ENCODE measurements at places on chromosomes 4 and X.

GRCh38 chrX:48902776-48903175, 5.0 kb downstream of the PQBP1 start:
- no peak for DNase-seq

DNA sequence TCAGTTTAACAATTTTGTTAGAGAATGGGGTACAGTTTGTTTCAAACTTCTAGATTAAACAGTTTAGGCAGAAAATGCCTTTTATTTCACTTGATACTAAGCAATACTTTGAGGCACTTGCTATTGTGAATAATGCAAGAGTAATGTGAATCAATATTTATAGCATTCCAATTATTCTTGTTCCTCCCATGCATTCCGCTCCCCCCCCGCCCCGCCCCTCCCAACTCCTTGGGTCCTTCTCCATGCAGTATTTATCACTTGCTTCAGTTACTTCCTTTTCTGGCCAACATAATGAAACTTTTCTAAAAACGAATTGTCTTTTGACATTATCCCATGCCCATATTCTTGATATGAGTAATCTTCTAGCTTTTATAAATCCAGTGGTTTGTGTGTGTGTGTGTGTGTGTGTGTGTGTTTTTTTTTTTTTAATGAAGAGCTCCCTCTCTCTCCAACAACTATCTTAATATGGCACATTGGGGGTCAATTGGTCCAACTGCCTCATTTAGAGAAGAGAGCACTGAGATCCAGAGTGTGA, 1.6 kb downstream of the BANK1 start:
- DNase-seq, result no peak

DNA sequence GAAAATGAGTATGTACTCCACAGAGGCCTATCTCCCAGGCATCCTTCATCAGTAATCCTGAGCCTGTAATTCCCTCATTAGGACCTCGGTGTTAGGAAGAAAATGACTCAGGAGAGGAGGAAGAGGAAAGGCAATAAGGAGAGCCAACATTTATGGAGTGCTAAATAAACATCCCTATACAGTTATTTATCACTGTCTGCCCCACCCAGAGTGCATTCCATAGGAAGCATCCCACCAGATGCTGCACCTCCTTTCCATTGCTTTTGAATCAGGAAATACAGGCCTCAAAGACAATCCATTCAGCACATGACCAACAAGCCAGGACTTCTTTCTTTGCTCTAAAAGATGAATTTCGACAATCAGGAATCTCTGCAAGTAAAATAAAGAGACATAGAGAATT, 47.6 kb downstream of the USP38 start:
- DNase-seq, result no peak

GRCh38 chrX:2717312-2717711, 26.2 kb downstream of the CD99 start:
- DNase-seq, result no peak

GRCh38 chr4:182807767-182808548, 109.2 kb downstream of the DCTD start:
- no peak for DNase-seq

DNA sequence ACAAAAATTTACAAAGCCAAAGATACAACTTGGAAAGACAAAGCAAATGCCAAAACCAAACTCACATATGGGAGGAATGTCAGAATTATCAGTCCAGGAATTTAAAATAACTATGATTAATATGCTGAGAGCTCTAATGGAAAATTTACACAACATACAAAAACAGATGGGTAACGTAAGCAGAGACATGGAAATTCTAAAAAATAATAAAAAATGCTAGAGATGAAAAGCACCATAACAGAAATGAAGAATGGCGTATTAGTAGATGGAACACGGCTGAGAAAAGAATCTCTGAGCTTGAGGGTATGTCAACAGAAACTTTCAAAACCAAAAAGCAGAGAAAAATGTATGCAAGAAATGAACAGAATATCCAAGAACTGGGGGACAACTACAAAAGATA, 4.1 kb upstream of the MANBA start:
- no peak for DNase-seq

DNA sequence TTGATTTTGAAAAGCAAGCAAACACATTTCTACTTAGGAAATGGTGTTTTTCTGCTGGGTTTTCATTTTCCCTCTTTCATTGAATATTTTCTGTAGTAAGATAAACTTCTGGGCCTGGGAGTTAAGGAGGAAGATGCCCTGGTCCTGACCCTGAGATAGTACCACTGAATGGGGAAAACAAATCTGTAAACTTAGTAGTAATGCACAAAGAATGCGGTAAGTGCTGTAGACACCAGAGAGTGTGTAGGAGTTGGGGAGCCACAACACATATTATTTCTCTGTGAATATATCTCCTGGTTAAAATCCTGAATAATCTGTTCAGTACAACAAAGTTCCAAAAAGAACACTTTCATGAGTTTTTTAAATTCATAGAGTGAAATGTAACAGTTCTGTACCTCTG, 178.3 kb downstream of the MAPK10 start:
- no peak for DNase-seq

DNA sequence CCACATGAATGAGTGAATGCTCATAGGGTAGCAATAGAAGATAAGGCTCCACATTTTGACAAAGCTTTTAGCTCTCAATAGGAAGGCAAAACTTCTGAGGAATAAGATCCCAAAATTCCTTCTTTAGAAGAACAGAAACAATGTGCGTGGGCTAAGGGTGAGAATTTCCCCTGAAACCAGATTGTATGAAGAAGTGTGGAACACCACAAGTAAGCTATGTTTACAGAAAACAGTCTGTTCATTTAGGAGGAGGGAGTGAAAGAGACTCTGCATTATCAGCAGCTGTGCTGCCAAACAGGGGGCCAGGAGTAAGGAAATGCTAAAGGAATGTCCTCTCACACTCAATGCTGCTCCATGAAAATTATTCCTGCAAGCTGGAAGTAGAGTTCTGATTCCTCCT, 851.6 kb downstream of the CENPC start:
- DNase-seq, result no peak

- no peak for DNase-seq
These were observed 45.2 kb upstream of the SLC39A8 start for GRCh38 chr4:102390438-102390837.

- no peak for DNase-seq
These were observed 47.0 kb downstream of the ASIC5 start for GRCh38 chr4:155819066-155819465.

DNA sequence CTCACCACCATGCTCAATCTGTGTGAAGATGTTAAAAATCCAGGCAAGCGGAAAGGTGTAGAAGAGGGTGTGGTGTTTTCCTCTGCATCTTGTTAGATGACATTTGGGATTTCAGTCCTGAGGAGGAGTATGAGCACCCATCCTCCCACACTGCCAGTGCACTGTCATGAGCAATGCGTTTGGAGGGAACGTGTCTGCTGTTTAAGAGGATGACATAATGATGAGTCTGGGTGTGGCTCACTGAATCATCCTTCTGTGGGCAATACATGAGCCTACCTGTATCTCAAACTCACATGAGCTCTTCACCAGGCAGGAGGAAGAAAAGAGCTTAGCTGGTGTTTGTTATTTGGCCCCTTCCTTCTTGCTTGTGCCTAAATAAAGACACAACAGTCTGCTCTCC, 67.9 kb upstream of the ARX start:
- DNase-seq, result no peak

- no peak for DNase-seq
These were observed 19.1 kb downstream of the VSIG1 start for GRCh38 chrX:108064001-108064400.

DNA sequence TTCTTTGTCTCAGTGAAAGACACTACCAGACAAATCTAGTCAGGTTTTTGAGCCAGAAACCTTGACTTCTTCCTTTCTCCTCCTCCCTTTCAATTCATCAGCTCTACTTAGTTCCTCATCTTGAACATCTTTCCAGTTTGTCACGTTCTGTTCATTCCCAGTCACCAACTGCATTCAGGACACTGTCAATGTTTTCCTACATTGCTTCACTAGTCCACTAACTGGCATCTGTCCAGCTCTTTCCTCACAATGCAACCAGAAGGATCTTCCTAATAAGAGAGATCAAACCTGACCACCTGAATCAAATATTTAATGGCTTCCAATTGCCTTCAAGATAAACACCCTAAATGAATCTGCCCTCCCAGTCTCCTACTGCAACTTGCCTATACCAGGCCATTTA, 52.5 kb downstream of the SYNPO2 start:
- no peak for DNase-seq

- DNase-seq, result no peak
These were observed 325.0 kb downstream of the RAB28 start for GRCh38 chr4:13159041-13159620.

- no peak for DNase-seq
These were observed 4.0 kb upstream of the FATE1 start for GRCh38 chrX:151711787-151712186.

DNA sequence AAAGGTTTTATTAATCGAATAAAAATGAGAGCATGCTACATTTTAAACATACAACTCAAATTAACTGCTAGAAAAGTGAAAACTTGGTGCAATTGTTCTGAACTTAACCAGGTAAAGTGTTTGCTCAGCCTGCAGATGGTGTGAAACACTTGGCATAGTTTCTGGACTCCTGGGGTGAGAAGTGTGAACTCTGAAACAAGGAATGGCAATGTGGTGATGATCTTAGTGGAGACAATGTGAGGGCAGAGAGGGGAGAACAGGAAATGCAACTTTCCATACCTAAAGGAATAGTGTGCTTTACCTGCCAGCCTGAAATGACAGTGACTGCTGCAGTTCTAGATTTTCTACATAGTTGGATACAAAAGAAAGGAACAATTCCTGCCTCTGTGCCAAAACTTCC, 57.4 kb downstream of the CCSER1 start:
- no peak for DNase-seq

DNA sequence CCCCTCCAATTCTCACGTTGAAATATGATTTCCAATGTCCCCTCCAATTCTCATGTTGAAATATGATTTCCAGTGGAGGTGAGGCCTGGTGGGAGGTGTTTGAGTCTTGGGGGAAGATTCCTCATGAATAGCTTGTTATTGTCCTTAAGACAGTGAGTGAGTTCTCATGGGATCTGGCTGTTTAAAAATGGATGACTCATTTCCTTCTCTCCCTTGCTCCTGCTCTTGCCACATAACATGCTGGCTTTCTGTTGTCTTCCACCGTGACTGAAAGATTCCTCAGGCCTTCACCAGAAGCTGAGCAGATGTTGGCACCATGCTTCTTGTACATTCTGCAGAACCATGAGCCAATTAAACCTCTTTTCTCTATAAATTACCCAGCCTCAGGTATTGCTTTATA, 346.8 kb upstream of the TECRL start:
- DNase-seq, result no peak

DNA sequence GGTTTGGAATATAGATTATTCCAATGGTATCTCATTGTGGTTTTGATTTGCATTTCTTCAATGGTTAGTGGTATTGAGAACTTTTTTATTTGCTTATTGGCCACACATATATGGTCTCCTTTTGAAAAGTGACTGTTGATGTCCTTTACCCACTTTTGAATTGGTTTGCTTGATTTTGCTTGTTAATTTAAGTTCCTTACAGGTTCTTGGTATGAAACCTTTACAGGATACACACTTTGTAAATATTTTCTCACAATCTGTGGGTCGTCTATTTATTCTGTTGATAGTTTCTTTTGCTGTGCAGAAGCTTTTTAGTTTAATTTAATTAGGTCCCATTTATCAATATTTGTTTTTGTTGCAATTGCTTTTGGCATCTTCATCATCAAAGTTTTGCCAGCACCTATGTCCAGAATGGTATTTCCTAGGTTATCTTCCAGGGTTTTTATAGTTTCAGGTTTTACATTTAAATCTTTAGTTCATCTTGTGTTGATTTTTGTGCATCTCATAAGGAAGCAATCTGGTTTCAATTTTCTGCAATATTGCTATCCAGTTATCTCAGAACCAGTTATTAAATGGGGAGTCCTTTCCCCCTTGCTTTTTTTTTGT, 475.7 kb upstream of the PABPC4L start:
- DNase-seq, result no peak

DNA sequence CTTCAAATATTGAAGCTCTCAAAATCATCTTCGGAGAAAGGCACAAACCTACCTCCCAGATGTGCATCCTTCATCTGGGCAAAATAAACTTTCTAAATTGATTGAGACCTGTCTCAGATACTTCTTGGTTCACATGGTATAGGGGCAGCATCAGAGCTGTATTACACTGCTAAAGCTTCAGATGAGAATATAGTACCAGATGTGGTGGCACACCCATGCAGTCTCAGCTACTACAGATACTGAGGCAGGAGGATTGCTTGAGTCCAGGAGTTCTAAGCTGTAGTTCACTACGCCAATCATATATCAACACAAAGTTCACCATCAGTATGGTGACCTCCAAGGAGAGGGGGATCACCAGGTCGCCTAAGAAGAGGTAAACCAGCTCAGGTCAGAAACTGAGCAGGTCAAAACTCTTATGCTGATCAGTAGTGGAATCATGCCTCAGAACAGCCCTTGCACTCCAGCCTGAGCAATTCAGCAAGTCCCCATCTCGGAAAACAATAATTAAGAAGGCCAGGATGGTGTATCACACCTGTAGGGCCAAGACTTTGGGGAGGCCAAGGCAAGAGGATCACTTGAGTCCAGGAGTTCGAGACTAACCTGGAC, 22.0 kb downstream of the ELF2 start:
- no peak for DNase-seq

- DNase-seq, result no peak
These were observed 87.5 kb upstream of the DHX15 start for GRCh38 chr4:24671849-24672248.

DNA sequence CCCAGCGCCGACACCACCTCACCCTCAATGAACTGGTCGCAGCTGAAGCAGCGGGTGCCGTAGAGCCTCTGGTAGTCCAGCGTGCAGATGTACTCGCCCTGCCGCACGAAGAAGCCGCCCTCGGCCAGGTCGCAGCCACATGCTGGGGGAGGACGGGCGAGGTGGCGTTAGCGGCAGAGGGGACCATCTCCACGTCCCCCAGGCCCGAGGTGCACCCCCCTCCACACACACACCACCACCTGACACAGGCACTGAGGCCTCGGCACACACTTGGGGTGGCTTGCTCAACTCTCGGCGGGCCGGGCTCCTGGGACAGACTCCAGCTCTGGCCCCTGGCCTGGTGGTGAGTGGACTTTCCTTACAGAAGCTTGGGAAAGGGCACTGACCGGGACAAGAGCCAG, 61.5 kb downstream of the ABLIM2 start:
- DNase-seq, result no peak

GRCh38 chrX:100995469-100995868, 26.0 kb downstream of the ARL13A start:
- no peak for DNase-seq

DNA sequence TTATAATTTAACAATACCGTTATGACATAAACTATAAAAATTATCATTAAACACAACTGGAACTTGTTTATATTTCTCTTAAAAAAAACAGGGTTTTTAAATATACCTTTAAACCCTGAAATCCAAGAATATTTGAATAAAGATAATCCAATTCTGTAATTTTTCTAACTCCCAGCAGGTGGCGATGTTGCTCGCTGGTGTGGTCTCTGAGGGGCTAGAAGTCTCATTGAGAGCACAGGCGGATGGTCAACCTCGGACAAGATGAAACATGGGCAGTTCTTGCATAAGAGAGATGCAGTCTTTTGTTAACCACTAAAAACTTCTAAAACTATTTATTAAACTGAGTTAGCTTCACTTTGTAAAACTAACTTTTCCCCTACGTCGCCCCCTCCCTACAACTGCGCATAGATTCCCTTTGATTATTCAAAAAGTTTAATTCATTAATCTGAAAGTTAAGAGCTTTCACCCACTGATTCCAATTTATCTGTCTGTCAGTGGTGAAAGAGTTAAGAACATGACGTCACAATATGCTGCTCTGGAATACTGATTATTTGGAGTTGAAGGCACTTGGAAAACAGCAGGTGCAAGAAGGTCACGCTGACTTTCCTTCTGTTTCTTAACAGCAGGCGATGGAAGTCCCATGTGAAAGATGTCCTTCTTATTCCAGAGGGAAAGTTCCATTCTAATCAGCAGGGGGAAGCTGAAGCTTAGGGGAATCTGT, 29.5 kb downstream of the DMP1 start:
- no peak for DNase-seq

Measured in T-helper 2 cell (primary cell).